Forelimb muscle (tissue), 1 donor: ENCODE measurements at places on chromosomes 4 and X. TPM values are rescaled to one million over a fixed set of nuclear protein-coding genes. Genes with fewer than 3 reads are reported as not detected.

The PDLIM5 gene
- polyA plus RNA-seq: 303 TPM

The TMPRSS11D gene
- 0.19 TPM for polyA plus RNA-seq

The SLC6A14 gene
- not detected for polyA plus RNA-seq

The P2RY10 gene
- polyA plus RNA-seq: 0.62 TPM

The HSD17B13 gene
- 0.18 TPM for polyA plus RNA-seq

The PAGE2B gene
- 0.29 TPM for polyA plus RNA-seq

The GPAT3 gene
- polyA plus RNA-seq: 11.8 TPM

- peak; percentile 11 for DNase-seq
Observed at GRCh38 chrX:123698979-123699520, 33.8 kb downstream of the THOC2 start.

- DNase-seq: no peak
Observed at GRCh38 chrX:124358800-124359383, 12.5 kb downstream of the SH2D1A start.

GRCh38 chr4:64893205-64893604 lies 484.0 kb upstream of the TECRL start:
- no peak for DNase-seq

DNA sequence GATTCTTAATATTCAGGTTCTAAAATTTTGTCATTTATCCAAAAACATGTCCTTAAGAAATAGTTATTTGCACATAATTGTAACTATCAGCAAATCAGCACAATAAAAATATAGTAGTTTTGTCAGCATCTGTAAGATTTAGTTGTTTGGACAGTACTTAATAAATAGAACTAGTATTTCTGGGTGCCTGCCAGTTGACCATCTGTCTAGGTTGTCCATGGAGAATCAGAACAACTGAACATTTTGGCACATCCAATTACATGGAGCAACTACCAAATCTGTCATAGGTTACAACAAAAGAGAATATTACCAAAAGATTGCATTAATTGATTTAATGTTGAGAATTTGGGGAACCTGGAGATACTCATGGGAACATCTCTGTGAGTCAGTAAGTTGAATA lies 305.5 kb upstream of the TACR3 start:
- DNase-seq: no peak

DNA sequence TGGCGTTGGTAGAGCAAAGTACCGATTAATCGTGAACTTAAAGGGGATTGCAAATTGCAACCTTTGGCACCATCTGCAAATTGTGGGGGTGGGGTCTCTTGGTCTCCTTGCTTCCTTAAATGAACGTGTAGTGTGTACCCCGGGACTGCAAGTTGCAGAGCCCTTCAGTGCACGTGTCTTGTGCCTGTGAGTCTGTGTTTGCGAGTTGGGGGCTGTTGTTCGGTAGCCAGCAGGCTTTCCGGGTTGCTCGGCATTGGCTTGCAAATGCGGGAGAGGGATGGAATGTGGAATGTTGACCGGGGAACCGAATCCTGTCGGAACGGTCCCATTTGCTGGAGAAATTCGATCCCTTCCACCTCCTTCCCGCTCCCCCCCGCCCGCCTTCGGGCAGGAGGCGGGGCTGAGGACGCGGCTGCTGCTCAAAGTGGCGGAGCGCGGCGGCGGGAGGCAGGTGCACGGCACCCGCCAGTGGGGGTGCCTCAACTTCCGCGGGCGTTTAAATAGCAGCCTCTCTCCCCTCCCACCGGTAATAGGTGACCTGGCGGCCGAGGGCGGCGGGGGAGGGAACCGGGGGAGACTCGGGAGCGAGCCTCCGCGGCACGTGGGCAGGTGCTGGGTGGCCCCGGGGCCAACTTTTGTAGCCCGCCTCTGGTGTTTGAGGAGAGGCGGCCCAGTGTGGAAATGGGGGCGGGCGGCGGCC lies 1.5 kb downstream of the JADE1 start:
- DNase-seq: no peak

- no peak for DNase-seq
Observed at GRCh38 chrX:8235026-8235425, 64.0 kb upstream of the VCX2 start.

DNA sequence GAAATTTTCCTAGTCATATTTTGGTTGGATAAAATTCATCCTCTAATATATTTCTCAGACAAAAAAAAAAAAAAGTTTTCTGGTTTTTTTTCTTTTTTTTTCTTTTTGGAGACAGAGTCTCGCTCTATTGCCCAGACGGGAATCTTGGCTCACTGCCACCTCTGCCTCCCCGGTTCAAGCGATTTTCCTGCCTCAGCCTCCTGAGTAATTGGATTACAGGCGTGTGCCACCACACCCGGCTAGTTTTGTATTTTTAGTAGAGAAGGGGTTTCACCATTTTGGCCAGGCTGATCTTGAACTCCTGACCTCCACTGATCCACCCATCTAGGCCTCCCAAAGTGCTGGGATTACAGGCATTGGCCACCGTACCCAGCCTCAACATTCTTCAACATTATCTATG lies 432.7 kb upstream of the PABPC4L start:
- DNase-seq: no peak

DNA sequence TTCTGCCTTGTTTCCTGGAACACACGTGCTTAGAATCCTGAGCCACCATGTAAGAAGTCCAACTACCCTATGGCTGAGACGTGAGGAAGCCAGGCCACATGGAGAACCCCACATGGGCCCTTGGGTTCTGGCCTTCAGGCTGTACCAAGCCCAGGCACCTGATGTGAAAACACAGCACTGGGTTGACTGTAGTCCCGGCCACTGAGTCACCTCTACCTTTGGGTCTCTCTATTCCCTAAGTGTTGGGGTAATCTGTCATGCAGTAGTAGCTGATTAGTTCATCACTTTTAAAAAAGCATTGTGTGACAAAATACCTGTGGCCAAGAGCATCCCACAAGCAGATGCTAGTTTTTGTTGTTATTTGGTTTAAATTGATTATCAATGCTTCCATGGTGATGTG lies 24.3 kb downstream of the CFAP97 start:
- no peak for DNase-seq
